Kidney epithelial cell (primary cell): ENCODE measurements at places on chromosomes 2 and 18.

DNA sequence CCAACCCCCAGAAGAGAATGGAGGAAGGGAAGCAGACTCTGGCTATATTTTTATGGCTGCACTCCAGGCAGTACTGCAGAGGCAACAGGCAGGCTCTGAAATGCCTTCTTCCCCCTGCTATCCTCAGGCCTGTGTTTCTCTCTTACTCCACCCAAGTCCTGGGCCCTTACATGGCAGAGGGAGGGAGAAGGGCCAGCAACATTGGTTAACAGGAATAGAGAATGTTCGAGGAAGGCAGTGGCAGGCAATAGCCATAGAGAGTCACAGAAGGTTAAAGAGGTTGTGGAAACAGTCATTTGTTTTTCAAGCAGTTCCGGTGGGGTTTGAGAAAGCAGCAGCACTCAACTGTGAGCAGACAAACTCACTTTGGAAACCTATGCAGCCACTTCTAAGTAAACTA lies 15.1 kb upstream of the DARS1 start:
- DNase-seq: no peak

DNA sequence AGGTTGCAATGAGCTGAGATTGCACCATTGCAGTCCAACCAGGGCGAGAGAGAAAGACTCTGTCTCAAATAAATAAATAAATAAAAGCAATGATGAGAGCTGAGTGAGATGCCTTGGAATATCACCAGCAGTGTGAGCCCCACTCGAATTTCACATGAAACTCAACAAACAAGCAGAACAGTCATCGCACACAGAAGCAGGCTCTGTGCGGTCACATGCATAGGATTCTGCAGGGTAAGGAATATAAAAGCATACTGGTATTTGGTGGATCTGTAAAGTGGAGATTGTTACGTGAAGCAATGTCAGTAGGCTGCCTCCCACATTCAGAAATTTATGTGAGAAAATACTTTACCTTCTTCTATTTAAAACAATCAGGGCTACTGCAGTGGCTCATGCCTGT lies 18.0 kb upstream of the AP1S3 start:
- DNase-seq: no peak

DNA sequence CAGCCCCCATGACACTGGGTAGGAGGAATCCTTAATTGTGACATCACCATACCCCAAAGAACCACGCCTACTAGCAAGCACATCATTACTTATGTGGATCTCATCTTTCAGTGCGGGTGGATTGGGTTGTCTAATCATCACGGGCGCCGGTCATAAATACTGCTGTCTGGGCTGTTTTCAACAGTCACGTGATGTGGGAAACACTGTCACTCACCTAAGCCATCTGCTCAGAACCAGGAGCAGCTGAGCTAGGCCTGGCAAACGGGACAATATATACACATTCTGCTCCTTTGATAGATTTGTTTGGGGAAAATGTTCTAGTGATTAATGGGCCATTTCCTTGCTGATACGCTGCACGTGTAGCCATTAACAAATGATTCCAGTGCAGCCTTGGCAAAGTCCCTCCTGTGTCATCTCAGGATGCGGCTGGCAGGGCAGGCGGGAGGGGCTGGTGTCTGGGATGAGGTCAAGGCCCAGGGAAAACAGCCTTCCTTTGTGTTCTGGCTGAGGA lies 145.9 kb upstream of the COPS8 start:
- DNase-seq: no peak

DNA sequence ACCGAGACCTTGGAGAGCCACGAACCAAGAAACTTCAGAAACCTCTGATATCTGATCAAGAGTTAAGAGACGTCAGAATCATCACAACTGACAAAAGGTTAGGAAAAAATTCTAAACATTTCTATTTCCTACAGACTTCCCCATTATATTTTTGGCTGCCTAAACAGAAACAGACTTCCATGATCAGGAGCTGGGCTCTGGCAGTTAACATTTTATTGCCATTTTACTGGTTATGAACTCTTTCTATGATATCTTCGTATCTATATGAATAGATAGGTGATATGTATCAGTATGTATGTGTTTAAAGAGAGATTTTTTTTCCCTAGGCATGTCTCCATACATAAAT lies 31.1 kb upstream of the PPP1R1C start:
- DNase-seq: no peak

GRCh38 chr2:127085317-127085681 lies 21.7 kb downstream of the BIN1 start:
- DNase-seq: no peak

DNA sequence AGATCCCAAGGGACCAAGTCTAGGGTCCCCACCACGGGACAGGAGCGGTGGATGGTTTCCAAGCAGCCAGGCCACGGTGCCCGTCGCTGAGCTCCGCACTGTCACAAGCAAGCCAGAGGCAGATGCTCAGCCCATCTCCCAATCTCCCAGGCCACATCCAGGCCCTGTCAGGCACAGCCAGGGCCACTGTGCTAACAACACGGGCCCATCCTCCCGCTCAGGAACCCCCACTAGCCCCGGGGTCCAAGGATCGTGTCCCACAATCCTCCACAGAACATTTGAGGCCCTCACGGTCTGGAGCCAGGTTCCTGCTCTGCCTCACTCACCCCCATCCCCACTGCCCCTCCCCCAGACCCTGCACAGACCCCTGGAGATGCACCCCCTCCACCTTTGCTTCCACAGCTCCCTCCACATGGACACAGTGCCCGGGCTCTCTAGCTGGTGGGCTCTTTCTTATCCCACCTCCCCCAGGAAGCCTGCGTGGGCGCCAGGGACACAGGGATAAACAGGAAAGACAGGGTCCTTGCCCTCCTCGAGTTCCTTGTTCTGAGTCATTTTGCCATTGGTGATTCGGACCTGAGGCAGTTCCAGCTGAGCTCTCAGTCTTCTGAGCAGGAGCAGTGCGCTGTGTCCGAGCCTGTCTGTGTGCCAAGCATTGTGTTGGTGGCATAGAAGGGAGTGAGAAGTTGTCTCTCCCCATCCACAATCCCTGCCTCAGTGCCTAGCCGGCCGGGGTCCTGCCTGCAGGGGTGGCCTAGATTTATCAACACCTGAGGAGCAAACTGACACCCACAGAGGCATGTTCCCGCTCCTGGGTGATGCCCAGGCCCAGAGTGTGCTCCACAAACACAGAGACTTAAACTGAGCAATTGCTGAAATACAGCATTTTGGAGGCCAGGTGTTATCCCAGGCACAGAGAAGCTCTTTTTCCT lies 7.0 kb downstream of the CROCC2 start:
- no peak for DNase-seq

DNA sequence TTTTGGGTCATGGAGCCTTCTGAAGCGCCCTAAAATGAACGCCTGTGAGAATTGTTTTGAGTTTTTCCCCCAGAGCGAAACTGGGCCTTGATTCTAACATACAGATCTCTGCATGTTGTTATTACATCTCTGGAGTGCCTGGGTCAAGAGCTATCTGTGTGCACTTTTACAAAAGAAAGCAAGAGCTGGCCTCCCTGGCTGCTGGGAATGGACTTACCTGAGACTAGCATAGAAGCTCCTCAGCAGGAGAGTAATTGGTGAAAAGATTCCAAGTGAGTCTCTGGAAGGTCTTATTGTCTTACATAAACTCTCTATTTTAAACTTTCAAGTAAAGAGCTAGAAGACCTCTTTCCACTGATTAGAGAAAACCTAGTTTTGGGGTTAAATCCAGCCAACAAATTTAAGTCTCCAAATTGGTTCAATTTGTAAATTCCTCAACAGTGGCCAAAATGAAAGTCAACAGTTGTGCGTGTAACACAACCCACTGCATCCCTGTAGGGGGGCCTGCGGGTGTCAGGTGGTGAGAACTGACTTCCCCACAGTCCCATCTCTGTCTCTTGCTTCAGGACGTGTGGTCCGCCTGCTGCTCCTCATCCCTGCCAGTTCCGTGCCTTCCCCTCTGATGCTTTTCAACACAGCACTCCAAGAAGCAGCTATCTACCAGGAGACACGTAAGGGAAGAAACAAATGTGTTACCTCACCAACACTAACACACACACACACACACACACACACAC lies 206.1 kb downstream of the SH3BP4 start:
- DNase-seq: no peak

- DNase-seq: no peak
Measured at GRCh38 chr2:122531290-122532071, 776.0 kb downstream of the TSN start.

GRCh38 chr2:40304340-40304739 lies 147.6 kb downstream of the SLC8A1 start:
- DNase-seq: no peak

GRCh38 chr18:58321986-58322385 lies 278.0 kb downstream of the NEDD4L start:
- DNase-seq: peak; percentile 44

- no peak for DNase-seq
Measured at GRCh38 chr2:98483257-98483861, 38.7 kb downstream of the INPP4A start.

GRCh38 chr2:48069769-48070168 lies 163.5 kb upstream of the FBXO11 start:
- no peak for DNase-seq

DNA sequence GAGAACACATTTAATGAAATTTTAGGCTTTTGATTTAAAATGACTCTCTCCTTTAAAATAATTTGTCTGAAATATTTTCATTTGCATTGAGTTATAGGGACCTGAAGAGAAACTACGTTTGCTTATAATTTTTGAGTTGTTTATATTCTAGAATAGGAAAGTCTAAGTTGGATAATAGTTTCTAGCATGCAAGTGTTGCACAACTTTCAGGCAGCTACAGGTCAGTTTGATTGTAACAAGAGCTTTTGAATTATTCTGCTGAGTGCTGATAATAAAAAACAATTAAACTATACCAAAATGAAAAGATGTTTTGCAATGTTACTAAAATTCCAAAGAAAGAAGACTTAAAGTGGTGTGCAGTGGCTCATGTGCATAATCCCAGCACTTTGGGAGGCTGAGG lies 71.0 kb downstream of the PDE1A start:
- no peak for DNase-seq

- DNase-seq: no peak
Measured at GRCh38 chr2:56534321-56534720, 350.5 kb downstream of the CCDC85A start.

DNA sequence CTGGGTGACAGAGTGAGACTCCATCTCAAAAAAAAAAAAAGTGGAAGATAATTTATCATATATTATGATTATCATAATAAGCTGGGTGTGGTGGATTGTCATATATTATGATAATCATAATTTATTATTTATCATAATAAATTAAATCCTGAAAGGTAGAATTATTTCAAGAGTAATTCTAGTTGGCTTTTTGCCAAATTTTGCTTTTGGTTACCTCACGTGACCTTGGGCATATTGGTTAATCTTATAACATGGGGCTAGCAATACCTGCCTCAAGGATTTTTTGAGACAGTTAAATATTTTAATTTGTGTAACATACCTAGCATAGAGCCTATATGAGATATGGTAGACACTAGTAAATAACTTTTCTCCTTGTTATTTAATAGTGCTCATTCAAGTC lies 111.3 kb upstream of the TTC27 start:
- no peak for DNase-seq

GRCh38 chr2:130808482-130809268 lies 28.0 kb upstream of the ARHGEF4 start:
- no peak for DNase-seq

GRCh38 chr2:131126436-131126835 lies 21.3 kb downstream of the PLEKHB2 start:
- DNase-seq: no peak

DNA sequence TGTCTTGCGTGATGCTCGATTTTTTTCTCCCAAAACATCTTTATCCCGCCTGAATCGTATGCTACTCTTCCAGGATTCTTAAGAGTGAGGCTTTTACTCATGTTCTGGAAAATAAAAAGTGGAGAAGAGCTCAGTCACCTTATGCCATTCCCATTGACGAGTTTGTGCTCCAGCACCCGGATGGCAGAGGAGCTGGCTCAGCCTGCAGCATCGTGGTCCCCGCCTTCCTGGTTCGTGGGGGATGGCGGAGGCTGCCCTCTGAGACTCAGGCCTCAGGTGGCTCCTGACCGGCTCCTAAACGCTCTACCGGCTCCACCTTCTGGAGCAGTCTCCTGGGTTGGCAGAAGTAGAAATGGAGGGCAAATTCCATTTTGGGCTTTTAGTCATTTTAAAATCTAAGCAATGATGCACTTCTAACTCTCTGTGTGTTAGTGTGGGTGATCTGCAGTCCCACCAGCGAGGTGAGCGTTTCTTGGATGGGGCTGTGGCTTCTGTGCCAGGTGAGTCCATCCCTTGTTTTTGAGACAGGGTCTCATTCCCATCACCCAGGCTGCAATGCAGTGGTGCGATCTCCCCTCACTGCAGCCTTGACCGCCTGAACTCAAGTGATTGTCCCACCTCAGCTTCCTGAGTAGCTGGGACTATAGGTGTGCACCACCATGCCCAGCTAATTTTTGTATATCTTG lies 27.8 kb downstream of the RTP5 start:
- DNase-seq: no peak

DNA sequence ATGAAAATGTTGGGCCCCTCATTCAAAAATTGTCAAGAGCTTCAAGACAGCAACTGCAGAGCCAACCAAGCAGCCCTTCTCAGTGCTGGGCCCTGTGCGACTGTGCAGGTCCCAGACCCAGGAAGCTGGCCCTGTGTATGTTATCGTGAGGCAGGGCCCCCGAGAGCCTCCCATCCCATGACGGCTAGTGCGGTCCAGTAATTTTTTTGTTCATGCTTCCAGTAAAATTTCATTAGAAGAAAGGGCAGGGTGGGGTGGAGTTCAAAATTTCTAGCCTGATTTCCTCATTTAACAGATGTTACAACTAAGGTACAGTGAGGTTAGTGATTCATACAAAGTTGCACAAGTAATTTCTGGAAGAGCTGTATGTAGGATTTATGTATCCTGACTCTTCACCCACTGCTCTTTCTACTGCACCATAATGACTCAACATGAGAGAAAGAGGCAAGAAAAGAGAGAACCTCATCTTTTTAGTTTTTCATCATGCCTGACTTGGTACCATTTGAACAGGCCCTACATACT lies 105.5 kb downstream of the ZEB2 start:
- peak; percentile 45 for DNase-seq

DNA sequence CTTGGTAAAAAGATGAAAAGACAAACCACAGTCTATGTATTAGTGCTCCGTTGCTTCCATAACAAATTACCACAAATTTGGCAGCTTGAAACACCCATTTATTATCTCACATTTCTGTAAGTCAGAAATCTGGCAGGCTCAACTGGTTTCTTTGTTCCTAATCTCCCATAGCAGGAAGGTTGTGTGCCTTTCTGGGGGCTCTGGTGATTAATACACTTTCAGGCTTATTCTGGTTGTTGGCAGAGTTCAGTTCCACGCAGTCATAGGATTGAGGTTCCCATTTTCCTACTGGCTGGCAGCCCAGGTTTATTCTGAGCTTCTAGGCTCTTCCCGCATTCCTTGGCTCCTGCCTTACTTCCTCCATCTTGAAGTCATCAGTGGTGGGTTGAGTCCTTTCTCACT lies 189.3 kb downstream of the ANAPC1 start:
- DNase-seq: no peak

DNA sequence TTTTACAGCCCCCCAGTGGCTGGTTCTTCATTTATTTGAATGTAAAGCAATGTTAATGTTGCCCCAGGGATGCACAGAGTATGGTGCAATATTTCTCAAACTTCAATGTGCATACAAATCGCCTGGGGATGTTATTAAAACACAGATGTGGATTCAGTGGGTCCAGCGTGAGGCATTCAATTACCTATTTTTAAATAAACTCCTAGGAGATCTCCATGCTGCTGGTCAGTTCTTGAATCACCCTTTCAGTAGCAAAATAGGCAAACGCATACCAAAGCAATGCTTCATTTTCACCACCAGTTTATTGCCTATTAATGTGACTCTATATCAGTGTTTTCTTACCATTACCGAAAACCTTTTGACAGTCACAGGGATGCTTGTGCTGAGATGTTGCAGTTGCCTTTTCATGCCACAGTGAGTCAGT lies 530.7 kb downstream of the CBLN2 start:
- DNase-seq: no peak
